Umbilical cord (tissue), 2 donors: ENCODE measurements at places on chromosomes 2 and 18. TPM values are rescaled to one million over a fixed set of nuclear protein-coding genes. Genes with fewer than 3 reads are reported as not detected.

- DNase-seq, result no peak
These were observed 241.0 kb downstream of the FSIP2 start for GRCh38 chr2:185979546-185980071.

DNA sequence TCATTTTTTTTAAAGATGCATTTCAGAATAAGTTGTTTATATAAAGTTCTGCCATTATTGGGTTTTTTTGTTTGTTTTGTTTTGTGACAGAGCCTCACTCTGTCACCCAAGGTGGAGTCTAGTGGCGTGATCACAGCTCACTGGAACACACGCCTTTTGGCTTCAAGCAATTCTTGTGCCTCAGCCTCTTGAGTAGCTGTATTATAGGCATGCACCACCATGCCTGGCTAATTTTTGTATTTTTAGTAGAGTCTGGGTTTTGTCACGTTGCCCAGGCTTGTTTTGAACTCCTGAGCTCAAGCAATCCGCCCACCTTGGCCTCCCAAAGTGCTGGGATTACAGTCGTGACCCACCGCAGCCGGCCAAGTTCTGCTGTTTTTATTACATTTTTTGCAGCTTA, 72.3 kb downstream of the R3HDM1 start:
- peak; percentile 9 for DNase-seq

GRCh38 chr2:84131278-84131830, 327.7 kb downstream of the SUCLG1 start:
- DNase-seq, result peak; percentile 94

Gene UNC80
- 4.6 TPM for total RNA-seq

Gene HOXD8
- 8.7 TPM for total RNA-seq

Gene RAD51AP2
- 11.6 TPM for total RNA-seq
